A673 (cell line): ENCODE measurements at places on chromosomes 4 and X.

GRCh38 chrX:72394518-72395170 lies 88.9 kb upstream of the CITED1 start:
- no peak for DNase-seq

DNA sequence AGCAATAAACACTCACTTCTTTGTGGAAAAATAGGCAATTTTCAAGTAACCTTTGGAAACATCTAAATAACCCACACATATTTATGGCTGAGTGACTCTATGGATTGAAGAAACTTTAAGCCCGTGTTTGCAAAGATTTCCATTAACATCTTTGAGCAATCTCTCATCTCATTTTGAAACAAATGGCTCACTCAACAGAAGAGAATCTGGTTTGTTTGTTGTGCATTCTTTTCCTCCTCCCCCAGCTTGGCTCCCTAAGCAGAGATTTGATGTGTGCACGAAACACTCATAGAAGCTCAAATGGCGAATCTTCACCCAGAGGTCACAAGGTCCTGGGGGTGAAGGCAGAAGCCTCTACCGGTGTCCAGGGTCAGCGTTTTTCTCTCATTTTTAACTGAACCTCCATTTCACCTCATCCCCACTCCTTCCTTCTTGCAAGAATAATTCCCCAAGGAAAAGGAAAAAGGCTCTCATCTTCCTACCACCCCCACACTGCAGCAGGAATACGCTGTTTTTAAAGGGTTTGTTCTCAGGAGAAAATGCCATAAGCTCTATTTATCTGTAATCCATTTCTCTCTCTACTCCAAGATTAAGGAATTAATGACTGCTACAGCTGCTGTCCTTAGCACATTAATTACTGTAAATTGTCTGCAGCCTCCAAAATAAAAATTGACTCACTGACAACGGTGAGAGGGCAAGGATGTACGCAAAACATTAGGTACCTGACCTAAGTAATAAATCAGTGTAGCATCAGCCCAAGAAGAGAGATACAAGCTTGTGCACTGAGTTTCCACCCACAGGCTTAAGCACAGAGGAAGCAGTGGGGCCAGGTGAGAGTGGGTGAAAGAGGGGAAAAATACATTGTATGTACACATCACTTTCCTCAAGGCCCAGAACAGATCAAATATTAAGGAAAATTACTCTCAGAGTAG lies 307.6 kb upstream of the NOCT start:
- DNase-seq: no peak

DNA sequence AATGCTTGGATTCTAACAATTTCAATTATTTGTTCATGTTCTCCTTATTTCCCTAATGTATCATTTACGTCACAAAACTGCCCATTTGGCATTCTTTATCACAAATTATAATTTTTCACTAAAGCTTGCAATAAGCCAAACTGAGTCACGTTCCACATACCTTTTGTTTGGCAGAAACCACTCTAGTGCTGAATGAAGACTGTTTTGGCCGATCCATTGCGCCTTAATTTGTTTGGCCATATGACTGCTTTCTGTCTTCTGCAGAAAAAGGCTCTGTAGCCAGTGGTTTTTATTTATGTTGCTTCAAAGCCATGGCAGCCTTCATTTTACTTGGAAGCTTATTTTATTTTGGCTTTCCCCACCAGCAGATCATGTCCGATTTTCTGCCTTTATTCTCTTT lies 184.4 kb upstream of the HAND2 start:
- no peak for DNase-seq

GRCh38 chr4:32342054-32342453 lies 1621.9 kb downstream of the PCDH7 start:
- no peak for DNase-seq

GRCh38 chr4:188106454-188106853 lies 2.9 kb downstream of the TRIML2 start:
- DNase-seq: no peak

- DNase-seq: no peak
Measured at GRCh38 chrX:102883491-102883890, 53.6 kb upstream of the RAB40AL start.

DNA sequence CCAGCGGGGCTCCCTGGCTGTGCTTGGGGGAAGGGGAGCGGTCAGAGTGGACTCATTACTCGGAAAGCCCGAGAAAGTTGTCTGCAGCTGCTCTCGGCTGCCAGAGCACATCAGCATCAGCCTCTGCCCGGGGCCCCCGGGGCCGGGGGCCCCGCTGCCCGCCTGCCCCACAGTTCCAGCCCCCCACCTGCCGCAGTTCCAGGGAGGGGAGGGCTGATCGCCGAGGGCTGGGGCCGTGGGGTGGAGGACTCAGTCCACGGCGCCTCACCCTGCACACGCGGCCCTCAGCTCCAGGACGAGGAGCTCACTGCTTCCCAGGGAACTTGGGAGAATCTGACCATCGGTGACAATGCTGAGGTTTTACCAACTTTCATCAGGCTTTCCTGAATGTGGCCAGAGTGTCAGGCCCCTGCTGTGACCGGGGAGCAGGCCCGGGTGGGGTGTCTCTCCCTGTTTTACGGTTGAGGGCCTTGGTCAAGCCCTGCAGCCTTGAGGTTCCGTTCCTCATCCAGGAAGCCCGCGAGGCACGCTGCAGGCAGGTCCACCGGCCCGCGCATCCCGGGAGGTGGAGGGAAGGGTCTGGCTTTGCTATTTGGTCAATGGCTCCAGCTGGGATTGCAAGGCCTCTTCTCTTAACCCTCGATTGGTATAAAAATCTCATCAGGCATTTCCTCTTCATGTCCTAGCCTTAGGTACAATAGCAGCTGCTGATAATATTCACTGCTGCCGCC lies 57.2 kb downstream of the CPZ start:
- DNase-seq: no peak

- no peak for DNase-seq
Measured at GRCh38 chr4:147548256-147548655, 67.4 kb downstream of the EDNRA start.

DNA sequence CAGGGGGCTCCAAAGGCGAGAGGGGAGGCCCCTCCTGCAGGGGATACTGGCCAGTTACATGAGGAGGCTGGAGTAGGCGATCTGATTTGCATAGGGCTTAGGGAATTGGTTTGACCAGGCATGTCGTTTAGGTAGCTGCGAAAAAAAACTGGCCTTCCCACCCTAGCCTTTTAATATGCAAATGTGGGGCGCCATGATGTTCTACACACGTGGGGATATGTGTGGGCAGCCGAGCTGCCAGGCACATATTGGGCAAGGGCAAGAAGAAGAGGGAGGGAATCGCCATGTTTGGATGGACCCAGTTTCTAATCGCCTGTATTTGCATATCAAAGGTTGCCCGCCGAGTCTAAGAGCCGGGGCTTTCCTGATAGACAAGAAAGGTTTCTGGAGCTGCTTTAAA lies 121.3 kb downstream of the PRKX start:
- DNase-seq: peak; percentile 3

DNA sequence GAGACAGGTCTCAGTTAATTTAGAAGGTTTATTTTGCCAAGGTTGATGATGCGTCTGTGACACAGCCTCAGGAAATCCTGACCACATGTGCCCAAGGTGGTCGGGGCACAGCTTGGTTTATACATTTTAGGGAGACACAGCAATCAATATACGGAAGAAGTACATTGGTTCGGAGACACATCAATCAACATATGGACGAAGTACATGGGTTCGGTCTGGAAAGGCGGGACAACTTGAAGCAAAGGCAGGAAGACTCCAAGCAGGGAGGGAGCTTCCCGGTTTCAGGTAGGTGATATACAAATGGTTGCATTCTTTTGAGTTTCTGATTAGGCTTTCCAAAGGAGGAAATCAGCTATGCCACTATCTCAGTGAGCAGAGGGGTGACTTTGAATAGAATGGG lies 225.2 kb upstream of the ZFP42 start:
- peak; percentile 2 for DNase-seq

- no peak for DNase-seq
Measured at GRCh38 chr4:37439809-37440474, 195.4 kb downstream of the NWD2 start.

GRCh38 chr4:38989487-38989886 lies 42.7 kb downstream of the TMEM156 start:
- DNase-seq: no peak

- no peak for DNase-seq
Measured at GRCh38 chr4:155780775-155781174, 22.0 kb downstream of the GUCY1B1 start.

GRCh38 chrX:110795645-110796406 lies at the start of gene CHRDL1:
Gene CHRDL1 (minus strand): TSS chrX:110795817. CDS start chrX:110792181, 3,636 bp downstream.
- peak; percentile 9 for DNase-seq

DNA sequence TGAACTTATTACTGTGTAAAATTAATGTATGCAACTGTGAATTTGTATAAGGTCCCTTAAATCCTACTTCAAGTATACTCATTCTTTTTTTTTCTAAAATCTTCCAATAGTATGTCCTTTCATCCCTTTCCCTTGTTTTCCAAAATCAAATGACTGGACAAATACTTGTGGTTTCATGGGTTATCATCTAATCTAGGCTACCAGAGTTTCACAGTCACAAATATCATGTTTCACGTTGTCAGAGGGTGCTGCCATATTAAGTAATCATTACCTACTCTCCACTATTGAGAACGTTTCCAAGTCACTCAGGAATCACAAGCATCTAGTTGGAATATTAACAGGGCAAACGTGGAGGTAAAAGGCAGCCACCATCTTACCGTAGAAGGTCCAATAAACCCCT lies 1235.0 kb upstream of the TENM3 start:
- peak; percentile 11 for DNase-seq

- DNase-seq: no peak
Measured at GRCh38 chrX:16718824-16719333, 533 bp upstream of the SYAP1 start.

- peak; percentile 0 for DNase-seq
Measured at GRCh38 chr4:94068753-94069719, 138.6 kb upstream of the SMARCAD1 start.

DNA sequence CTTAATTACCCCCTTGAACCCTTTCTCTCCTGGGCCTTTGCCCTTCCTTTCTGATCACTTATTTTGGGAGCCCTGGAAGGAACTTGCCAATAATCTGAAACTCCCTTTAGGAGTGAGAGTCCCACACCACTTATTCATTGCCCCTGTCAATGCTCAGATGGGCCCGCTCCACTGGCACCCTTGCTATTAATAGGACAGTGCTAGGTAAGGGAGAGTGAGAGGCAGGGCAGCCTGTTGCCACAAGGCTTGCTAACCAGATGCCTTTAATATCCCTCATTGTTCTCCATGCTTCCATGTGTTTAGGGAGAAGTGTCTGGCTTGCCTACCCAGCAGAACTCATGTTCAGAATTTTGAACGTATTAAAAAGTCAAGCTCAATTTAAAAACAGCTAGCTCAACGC lies 1.7 kb upstream of the NHS start:
- no peak for DNase-seq

DNA sequence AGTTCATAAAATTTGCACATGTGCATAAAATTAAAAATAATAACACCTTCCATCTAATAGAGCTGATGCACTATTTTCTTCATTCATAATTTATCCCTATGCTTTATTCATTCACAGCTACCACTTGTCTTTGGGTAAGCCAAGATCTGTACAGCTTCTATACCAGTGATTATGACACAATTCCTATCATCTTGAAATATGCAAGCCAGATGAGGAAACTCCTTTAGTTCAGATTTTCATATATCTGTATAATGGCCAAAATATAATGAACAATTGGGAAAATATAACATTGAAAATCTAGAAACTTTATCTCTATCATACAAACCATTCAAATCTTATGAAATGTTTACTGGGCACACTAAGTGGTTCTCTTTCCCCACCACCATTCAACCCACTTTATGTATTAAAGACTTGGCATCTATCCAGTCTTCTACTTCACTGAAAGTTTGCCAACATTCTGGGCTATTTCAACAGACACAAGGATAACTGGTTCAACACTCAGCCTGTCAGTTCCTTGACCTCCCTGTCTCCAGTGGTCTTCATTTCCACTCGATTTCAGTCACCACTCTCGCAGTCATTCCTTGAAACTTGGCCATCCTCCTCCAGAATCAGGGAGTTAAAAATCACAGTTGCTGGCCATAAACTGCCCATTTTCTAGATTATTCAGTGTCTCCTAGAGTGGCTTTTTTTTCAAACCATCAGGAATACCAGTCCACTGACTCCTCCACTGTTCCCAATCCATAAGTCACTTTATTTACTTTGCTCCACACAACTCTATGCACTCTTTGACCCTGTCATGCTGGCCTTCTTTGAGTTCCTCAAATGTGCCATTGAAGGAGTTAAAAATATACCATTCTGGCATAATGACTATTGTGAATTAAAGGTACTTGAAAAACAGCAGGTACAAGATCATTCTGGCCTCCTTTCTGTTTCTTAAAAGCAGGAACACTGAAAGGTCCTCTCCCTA lies 85.5 kb downstream of the CAMK2D start:
- DNase-seq: peak; percentile 59

- no peak for DNase-seq
Measured at GRCh38 chr4:119238068-119238722, 25.7 kb downstream of the USP53 start.

DNA sequence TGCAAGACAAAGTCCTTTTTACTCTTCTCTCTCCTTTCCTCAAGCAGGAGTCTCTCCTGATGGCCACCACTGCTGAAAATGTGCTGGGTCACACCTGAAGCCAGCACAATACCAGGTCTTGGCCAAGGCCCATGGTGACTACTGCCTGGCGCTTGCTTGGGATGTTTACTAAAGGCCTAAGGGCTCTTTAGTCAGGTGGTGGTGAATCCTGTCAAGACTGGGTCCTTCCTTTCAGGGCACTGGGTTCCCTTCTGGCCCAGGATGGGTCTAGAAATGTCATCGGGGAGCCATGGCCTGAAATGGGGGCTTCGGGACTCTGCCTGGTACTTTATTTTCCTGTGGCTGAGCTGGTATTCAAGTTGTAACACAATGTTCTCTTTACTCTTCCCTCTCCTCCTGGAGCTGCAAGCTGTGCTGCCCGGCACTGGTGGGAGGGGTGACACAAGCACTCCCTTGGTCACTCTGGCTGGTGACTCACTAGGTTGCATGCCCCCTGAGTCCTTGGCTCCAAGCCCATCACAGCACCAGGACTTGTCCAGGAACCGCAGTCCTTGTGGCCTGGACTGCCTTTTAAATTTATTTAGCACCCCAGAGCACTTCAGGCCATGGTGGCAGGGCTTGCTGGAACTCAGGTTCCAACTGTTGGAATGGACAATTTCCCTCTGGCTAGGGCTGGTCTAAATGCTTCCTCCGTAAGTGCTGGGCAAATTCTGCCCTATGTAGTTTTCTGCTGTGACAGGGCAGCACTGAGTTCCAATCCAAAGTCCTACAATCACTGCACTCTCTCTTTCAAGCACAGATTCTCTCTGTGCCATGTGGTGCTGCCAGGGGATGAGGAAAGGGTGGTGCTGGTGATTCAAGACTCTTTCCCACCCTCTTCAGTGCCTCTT lies 11.3 kb downstream of the ARL13A start:
- no peak for DNase-seq

- no peak for DNase-seq
Measured at GRCh38 chr4:136650541-136651277, 881.6 kb downstream of the PCDH18 start.
